ENCODE measurements at places on chromosomes 4 and X. TPM values are rescaled to one million over a fixed set of nuclear protein-coding genes. Genes with fewer than 3 reads are reported as not detected.

Gene DDIT4L
- 0.56 TPM for total RNA-seq

Gene MAGEA8
- not detected for total RNA-seq

Gene UCP1
- not detected for total RNA-seq

Gene EMCN
- 4.7 TPM for total RNA-seq

DNA sequence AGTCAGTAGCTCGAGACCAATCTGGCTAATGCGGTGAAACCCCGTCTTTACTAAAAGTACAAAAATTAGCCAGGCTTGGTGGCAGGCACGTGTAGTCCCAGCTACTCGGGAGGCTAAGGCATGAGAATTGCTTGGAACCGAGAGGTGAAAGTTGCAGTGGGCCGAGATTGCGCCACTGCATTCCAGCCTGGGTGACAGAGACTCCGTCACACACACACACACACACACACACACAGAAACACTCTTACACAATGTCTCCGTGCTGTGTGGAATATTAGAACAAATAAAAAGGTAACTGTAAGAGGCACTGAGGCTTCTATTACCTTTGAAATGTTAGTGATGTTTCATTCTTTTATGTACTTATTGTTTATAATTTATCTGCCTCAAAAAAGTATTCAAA, 326.6 kb downstream of the GPAT3 start:
- no peak for ATAC-seq

DNA sequence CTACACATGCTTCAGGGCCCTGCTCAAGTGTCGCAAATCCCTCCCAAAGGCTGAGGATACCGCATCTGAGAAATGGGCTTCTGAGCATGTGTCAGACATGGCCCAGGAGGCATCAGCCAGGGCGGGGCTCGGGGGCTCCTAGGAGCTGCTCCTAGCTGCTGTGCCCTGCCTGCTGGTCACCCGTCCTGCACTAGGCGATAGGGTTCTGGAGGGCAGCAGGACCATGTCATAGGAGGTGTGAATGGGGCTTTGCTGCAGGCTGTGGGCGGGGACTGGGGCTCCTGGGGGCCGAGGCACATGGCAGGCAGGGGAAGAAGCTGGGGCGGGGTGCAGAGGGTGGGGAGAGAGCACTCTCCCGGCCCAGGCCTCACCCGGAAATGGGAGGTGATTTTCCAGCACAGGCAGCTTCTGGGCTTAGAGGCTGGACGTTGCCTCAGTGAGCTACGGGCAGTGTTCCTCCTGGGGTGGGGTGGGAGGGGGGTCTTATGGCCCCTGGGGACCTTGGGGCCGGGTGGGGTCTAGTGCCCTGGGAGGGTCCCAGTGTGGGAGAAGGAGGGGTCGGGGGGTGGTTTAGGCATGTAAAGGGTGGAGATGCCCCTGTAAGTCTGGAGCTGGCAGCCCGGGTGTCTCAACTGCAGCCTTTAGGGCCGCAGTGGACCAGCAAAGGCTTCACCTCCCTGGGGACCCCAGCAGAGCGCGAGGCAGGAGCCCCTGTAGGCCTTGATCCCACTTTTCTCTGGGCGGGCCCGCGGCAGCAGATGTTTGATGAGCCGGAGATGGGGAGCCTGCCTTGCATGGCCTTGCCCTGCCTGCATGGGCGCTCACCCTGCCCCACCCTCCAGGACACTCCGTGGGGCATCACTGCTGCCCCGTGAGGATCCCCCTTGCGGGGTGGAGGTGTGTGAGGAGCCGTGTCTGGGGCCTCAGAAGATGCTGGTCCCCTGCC, 98.6 kb upstream of the LRPAP1 start:
- ATAC-seq = no peak

- ATAC-seq = no peak
Measured at GRCh38 chrX:101774340-101774739, 114.7 kb upstream of the ARMCX2 start.

DNA sequence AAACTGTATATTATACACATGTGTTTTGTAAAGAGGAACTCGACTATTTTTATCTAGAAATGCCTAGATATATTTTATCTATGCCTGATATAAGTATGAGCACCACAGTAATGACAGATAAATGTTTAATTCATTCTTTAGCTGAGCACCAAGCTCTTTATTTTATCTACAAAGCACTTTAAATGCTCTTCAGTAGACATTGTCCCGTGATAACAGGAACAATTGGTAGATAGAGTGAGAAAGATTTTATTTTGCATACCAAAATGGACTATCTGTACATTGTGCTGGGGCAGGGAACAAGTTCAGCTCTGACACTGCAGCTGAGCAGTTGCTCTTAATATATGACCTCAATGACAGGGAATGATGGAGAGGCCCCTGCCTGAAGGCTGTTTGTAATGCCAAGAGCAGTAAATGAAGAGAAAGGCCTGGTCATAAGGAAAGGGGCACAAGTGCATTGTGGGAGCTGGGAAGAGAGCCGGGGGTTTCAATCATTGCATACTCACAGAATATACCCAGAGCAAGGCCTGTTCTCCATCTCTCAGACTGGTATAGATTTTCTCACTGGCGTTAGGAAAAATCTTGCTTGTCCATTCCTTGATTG, 57.3 kb downstream of the SEPTIN11 start:
- no peak for ATAC-seq

DNA sequence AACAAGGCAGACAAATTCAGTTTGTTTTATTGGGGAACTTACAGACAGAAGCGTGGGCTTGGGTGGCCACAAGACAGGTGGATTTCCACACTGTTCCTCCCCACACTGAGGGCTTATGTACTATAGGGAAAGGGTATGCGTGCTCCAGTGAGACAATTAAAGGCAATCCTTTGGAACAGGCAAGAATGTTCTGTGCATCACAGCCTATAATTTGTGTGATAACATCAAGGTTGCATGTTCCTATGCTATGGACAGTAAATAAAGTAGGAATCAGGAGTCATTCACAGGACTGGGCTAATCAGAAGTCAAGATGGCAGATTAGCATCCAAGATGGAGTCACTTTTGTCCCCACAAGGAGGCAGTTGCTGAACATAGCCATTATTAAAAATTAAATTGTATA, 84.6 kb upstream of the TRIM2 start:
- no peak for ATAC-seq

DNA sequence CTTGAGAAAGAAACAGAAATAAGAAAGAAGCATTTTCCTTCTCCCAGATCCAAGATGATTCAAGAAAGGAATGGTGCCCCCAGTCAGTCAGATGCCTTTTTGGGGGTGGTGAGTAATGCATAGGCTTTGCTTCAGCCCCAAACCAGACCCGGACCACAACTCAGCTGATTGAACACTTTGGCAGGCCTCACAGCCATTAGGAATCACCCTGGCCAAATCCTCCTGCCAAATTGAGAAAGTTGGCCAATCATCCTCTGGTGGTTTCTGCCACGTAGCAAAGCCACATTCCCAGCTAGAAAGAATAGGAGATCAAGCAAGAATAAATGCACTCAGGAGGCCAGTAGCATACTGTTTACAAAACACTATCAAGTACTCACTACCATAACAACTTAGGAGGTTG, 33.7 kb downstream of the FRMD7 start:
- no peak for ATAC-seq

DNA sequence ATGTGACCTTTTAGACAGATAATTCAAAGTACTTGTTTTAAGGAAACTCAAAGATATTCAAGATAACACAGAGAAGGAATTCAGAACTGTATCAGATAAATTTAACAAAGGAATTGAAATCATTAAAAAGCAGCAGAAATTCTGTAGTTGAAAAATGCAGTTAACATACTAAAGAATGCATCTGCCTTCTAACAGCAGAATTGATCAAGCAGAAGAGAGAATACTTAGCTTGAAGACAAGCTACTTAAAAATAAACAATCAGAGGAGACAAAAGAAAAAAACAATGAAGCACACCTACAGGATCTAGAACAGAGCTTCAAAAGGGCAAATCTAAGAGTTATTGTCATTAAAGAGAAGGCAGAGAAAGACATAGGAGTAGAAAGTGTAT, 123.0 kb upstream of the TET2 start:
- ATAC-seq = no peak

- no peak for ATAC-seq
Measured at GRCh38 chr4:94722748-94723147, 35.0 kb upstream of the BMPR1B start.

GRCh38 chr4:129094347-129094746, 1.0 kb upstream of the SCLT1 start:
- no peak for ATAC-seq

DNA sequence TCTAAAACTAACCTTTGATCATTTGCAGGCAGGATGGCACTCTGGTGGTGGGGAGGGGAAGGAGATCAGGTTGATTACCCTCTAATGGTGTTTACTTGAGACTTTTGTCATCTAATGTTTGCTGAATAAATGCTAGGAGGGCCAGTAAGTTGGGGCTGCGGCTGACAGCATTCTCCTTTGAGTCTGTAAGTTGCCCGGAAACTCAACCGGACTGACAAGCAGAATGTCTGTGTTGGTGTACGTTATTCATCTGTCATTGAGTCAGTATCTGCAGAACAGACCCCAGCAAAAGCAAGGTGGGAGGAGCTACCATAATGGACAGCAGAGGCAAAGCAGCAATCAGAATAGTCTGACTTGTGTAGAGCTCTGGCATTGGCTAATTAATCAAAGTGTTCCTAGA, 1210.6 kb upstream of the PABPC4L start:
- ATAC-seq = no peak

- no peak for ATAC-seq
Measured at GRCh38 chr4:148079961-148080360, 348.1 kb downstream of the ARHGAP10 start.

GRCh38 chr4:37891260-37892159, 626 bp downstream of the TBC1D1 start:
- ATAC-seq = peak; percentile 52

Data from esophagus mucosa (tissue), 1 donor.